ENCODE measurements at places on chromosomes 5 and 9. TPM values are rescaled to one million over a fixed set of nuclear protein-coding genes. Genes with fewer than 3 reads are reported as not detected.

LMX1B gene
- not detected for total RNA-seq

HAND1 gene
- total RNA-seq: not detected

- no peaks in the 10 kb centered on the region for H3K4me1 ChIP-seq
- no peaks in the 10 kb centered on the region for H3K36me3 ChIP-seq
- peak; percentile 59 for DNase-seq
- H3K4me3 ChIP-seq: no peak overlapping the region
- no peak overlapping the region for H3K27ac ChIP-seq
These were observed 26.0 kb downstream of the TPD52L3 start for GRCh38 chr9:6354072-6354686.

DNA sequence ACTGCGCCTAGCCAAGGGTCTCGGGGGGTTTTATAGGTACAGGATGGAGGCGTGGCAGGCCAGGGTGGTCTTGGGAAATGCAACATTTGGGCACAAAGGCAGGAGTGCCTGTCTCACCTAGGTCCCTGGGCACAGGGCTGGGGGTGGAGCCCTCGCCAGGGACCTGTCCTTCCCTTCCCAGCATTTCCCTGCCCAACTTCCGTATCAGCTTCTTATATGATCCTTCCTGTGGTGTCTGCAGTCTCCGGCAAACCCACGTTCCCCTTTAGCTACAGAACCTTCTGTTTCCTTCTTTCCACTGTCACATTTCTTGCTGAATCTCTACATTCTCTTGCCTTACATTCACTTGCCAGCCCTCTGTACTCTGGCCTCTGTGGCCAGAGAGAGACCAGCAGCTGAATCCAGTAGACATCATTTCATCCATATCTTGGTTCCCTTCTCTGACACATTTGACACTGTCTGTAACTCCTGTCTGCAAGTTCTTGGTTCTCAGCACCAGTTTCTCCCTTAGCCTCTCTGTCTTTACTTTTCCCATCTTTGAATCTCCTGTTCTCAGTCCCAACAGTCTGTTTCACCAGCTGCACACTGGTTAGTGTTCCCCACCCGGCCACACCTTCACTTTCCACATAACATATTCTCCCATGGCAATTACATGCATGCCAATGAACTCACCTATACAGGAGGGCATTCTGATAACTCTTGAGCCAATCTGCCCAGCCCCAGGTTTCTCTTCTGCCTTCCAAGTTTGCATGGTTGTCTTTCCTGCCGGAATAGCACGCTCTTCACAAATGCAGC lies 134.7 kb upstream of the ZNF608 start:
- H3K4me3 ChIP-seq: no peak overlapping the region
- no peak overlapping the region for H3K27ac ChIP-seq
- H3K36me3 ChIP-seq: no peaks in the 10 kb centered on the region
- H3K4me1 ChIP-seq: no peaks in the 10 kb centered on the region
- H3K27me3 ChIP-seq: no peaks in the 10 kb centered on the region

DNA sequence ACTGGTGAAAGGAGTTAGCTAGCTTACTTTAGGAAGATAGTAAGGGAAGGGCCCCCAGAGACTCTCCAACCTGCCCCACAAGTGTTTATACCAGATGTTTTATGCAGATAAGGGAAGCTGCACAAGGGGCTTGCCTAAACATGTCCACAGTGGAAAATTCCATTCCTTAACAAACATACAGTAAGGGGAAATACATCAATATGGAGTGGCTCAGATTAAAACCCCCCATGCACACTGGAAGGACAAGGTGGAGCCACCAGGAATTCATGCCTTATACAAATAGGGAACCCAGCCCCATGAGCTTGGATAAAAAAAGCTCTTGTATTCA lies 106.3 kb upstream of the GPBP1 start:
- no peak for DNase-seq
- H3K4me1 ChIP-seq: no peaks in the 10 kb centered on the region
- no peak overlapping the region for H3K27ac ChIP-seq
- no peak overlapping the region for H3K4me3 ChIP-seq
- no peaks in the 10 kb centered on the region for H3K36me3 ChIP-seq
- no peaks in the 10 kb centered on the region for H3K27me3 ChIP-seq

GRCh38 chr9:79120941-79121340 lies 450.8 kb upstream of the TLE4 start:
- no peak for DNase-seq
- no peak overlapping the region for H3K27ac ChIP-seq
- no peak overlapping the region for H3K4me3 ChIP-seq
- H3K36me3 ChIP-seq: no peaks in the 10 kb centered on the region
- no peaks in the 10 kb centered on the region for H3K27me3 ChIP-seq

Measured in CD4-positive, alpha-beta memory T cell (primary cell).